ENCODE measurements at places on chromosomes 12 and 14.

DNA sequence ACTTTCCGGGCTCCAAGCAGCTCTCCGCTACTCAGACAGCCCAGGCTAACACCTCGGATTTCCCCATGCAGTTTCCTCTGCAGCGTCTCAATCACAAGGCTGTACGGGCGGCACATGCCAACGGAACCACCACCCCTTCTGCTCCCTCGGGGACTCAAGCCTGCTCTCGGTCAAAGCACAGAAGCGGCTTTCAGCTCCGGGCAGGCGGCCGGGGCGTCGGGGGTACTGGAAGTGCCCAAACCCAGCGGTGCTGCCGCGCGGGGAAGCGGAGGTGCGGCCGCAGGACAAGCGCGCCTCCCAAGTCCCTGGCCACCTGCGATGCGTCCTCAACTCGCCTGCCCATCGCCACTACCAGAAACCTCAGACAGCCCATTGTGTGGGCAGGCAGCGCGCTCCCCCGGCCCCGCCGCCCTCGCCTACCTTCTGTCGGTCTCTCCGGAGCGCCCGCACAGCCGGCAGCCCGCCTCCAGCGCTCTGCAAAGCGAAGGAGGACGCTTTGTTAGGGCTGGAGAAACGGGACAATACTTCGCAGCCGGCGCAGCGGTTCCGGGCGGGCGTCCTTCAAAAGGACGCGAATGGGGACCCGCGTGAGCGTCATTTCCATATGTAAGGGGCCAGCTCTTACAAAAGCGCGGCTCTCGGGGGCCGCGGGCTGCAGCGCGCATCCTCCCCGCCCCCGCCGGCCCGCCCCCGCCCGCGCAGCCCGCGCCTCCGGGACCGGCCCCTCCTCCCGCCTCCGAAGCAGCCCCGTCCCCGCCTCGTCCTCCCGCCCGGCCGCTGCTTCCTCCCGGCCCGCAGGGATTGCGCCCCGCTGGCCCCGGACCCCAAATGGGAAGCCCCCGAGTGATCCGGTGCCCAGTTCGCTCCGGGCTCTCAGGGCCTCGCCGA, 674 bp downstream of the NIN start:
- no peak for DNase-seq

DNA sequence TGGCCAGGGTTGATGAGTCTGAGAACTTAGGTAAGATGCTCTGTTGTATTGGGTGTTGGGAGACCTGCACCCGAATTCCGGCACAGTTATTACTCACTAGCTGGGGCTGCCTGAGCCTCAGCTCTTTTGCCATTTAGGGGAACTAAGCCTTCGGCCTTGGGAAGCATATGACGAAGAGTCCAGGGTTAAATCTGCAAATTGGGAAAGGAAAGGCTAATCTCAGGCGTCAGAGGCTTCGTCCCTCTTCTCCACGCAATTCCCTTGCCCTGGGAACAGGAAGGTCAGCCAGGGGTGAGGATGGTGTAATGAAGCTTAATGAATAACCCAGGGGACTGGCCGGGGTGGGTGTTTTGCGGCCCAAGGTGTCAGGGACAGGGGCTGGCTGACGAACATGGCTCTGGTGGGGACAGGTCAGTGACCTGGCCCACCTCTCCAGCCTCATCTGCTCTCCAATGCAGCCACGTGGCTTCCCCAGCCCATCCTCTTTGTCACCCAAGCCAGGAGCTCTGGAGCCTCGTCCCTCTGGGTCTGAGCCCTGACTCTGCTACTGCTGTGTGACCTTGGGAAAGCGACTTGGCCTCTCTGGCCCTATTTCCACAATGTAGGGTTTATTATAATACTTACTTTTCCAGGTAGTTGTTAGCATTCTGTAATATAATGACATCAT, 3.8 kb upstream of the SDSL start:
- no peak for DNase-seq

DNA sequence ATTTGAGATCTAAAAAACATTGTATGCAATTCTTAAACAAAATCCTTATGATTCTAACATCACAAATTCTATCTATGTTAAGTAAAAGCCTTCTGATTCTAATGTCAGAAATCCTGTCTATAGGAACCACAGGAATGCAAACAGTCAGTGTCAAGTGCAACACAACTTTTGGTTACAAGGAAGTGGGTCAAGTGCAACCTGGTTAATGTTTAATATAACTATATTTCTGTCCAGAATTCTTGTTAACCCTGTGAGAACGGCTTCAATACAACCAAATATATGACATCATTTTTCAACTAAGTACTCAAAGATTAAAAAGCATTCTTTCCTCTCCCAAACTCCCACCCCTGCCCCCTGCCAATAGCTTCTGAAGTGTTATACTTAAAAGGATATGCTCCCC, 107.9 kb upstream of the PLEKHA5 start:
- no peak for DNase-seq

- DNase-seq, result no peak
Observed at GRCh38 chr12:119406308-119406707, 71.8 kb downstream of the CCDC60 start.

GRCh38 chr12:2240984-2241383, 188.2 kb downstream of the CACNA1C start:
- no peak for DNase-seq

- DNase-seq, result no peak
Observed at GRCh38 chr12:66584673-66585072, 94.2 kb downstream of the GRIP1 start.
